ENCODE measurements at places on chromosomes 3 and 15.

DNA sequence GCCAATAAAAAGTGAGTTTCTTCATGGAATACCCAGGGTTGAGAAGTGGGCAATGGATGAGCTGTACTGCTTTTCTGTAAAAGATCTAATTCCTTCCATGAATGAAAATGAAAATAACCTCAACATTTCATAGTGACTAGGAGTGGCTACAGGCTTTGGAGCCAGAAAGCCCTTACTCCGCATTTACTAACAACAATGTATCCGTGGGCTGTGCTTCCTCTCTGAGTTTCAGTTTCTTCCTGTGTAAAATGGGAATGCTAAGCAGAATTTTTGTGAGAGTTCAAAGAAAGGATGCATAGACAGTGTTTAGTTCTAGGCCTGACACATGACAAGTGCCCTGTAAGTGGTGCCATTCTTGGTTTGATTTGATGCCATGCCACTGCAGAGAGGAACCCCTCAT, 47.5 kb upstream of the TM4SF1 start:
- no peak for DNase-seq

DNA sequence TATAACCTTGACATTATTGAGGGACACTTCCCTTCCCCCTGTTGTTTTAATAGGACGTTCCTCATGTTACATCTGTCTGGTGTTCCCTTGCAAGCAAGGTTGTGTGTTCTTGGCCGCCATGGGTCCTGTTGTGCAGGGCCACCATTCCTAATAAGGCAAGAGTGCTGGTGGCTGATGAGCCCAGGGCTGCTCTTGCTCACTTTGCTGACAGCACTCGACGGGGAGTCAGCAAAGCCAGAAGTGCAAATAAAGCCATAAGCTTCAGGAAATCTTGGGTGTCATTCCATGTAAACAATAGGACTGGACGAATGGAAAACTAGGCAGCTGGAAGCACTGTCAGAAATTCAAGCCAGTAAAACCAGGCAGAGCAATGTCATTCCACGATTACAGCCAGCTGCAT, 75.8 kb downstream of the SQOR start:
- no peak for DNase-seq

GRCh38 chr3:116951610-116952009, 242.0 kb downstream of the TUSC7 start:
- no peak for DNase-seq

GRCh38 chr3:12560505-12561190, 3.8 kb downstream of the MKRN2 start:
- DNase-seq, result no peak

DNA sequence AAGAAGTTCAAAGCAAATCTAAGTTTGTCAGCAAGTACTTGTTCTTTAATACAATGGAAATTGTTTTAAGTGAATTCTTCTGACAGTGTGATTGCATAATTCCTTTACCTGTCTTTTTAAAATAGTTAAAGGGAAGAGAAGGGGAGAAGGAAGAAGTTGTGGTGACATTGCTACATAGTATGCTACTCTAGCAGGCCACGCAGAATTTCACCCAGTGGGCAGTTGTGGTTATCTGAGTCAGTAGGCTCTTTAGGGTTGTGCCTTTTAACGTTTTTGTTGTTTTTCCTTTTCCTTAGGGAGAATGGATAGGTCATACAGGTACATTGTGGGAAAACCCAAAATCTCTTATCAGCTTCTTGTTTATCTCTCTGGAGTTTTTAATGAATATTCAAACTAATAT, 40.4 kb downstream of the KIF15 start:
- no peak for DNase-seq

- DNase-seq, result no peak
Observed at GRCh38 chr15:67869701-67870100, 29.9 kb upstream of the RNU6-1 start.

GRCh38 chr3:177597311-177598096, 400.2 kb upstream of the TBL1XR1 start:
- DNase-seq, result no peak

GRCh38 chr15:80404761-80405553, 775 bp downstream of the ARNT2 start:
- no peak for DNase-seq

GRCh38 chr3:157064402-157064801, 95.5 kb downstream of the CCNL1 start:
- no peak for DNase-seq

GRCh38 chr15:39573844-39574243, 7.0 kb upstream of the THBS1 start:
- no peak for DNase-seq

GRCh38 chr3:141659821-141660613, 78.1 kb upstream of the RNF7 start:
- DNase-seq, result no peak

DNA sequence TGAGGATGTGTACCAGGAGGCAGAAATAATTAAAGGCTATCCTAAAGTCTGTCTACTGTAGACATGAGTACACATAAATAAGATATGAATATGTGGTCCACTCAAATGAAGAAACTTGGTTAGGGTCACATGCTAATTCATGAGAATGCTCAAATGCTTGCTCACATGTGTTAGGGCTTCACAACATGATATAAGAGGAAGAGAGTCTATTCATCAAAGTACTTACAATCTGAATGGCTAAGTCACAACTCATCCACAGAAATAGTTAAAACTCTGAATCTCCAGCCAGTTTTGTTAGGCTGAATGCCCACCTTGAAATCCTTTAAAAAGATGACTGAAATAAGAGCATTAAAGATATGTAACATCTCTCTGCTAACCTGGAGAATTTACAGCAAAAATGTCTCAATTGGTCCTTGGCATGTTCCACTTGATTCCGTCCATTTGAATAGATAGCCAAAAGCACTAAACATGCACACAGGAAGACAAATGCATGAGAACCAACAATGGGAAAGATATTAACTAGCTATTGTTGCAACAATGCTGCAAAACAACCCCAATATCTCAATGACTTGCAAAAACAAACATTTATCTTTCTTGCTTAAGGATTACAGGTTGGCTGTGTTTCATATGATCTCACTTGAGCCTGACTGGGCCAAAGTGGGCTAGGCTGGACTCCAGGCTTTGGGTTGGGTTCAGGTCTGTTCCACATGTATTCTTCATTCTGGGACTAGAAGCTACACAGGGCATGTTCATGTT, 10.6 kb upstream of the TBC1D5 start:
- DNase-seq, result no peak

GRCh38 chr3:123290962-123291361, 89.2 kb downstream of the SEC22A start:
- no peak for DNase-seq

Data from NCI-H524 treated with DMSO at 0.1 percent for 48 hours (cell line).